ENCODE measurements at places on chromosomes 3 and 15. TPM values are rescaled to one million over a fixed set of nuclear protein-coding genes. Genes with fewer than 3 reads are reported as not detected.

Gene ATP1B3
- total RNA-seq, result 199 TPM

Gene EAF2
- 1.5 TPM for total RNA-seq

Gene ROPN1B
- not detected for total RNA-seq

Gene PFN2
- total RNA-seq, result 16.8 TPM

Gene WDR49
- 0.09 TPM for total RNA-seq

Gene SPSB4
- 0.05 TPM for total RNA-seq

Gene CELF6
- total RNA-seq, result 0.17 TPM

Gene GPR160
- total RNA-seq, result 11.2 TPM

Gene RTP1
- not detected for total RNA-seq

Gene CTSH
- 50.2 TPM for total RNA-seq

DNA sequence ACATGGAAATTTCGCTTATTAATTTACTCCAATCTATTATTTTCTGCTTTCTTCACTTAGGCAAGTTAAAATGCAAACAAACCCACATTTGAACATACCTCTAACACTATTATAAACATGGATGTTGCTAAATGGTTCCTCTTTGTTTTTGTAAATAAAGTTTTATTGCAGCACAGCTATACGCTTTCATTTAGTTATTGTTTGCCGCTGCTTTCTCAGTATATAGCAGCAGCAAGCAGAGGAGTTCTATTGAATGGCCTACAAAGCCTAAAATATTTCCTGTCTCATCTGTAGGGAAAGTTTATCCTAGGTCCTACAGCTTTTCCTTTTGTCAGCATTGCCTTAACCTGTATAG, 7.9 kb upstream of the CHD2 start:
- no peak for DNase-seq

- DNase-seq, result no peak
Observed at GRCh38 chr15:94970802-94971201, 739.4 kb downstream of the MCTP2 start.

GRCh38 chr3:84836961-84837360, 121.8 kb upstream of the CADM2 start:
- no peak for DNase-seq

- DNase-seq, result peak; percentile 7
Observed at GRCh38 chr3:4421121-4421520, 45.9 kb downstream of the SUMF1 start.

DNA sequence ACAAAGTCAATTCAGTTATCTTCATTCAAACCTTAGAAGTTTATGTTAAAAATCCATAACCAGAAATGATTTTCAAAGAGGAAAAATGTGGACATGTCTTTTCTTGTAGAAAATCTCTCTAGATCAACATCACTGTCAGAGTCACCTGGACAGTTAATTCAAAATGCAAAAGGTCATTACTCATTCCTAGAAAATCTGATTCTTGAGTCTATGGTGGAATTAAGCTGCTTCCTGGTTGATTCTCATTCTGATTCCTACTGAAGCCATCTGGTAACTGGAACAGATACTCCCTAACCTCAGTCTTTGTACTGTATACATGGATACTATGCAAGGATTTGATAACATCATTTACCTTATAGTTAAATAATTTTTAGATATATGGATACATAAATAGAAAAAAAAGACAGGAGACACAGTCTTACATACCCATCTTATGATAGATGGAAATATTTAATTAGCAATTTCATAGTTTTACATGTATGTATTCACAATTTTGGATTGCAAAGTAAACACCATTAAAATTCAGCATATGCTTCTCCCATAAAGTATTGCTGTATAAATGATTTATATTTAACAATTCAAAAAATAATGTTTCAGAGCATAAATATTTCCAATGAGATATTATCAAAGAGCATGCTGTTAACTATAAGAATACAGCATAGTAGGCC, 693.2 kb upstream of the CCDC54 start:
- no peak for DNase-seq

DNA sequence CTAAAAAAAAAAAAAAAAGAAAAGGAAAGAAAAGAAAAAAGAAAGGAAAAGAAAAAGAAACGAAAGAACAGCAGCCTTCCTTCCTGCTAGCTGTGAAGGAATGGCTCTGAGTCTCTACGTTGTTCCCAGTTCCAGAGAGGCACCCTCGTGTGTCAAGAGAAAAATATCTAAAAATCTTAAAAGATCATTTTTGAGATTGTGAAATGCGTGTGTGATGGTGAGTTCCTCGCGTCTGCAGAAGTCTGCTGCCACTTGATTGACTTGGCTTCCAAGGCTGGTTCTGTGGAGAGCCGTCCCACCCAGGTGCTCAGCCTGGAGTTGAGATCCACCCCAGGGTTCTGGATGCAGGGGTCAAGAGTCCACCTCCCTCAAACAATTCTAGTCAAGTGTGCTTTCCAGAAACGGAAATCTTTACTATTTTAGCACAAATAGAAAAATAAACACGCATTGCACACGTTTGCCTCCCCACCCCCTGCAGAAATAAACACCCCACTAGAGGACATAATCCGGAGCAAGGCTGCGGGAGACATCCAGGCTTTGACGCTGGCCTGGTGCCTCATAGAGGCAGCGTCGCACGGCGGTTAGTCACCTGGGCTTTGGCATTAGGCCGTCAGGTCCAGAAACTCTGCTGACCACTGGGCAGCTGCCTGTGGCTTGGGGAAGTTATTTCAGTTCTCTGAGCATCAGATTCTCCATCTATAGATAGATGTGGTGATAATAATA, 265.4 kb downstream of the FAM43A start:
- no peak for DNase-seq

GRCh38 chr3:197546307-197547085, 9.3 kb downstream of the BDH1 start:
- no peak for DNase-seq

GRCh38 chr3:52615166-52615565, 70.5 kb downstream of the PBRM1 start:
- no peak for DNase-seq

DNA sequence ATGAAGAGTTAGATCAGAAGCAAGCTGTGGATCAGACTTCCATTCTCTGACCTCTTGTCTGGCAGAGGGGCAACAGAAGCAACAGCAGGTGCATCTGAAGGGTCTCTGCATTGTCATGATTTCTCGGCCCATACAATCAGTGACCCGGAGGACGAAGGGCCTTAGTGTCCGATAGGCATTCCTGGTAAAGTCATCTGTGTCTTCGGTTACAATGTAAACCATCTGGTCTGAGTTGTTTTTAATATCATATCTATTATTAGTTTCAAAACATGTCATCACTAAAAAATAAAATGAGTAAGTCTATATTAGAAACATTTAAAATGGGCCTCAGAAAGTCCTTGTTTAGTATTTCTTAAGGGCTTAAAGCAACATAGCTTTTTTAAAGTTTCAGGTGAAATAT, 38.8 kb upstream of the PLOD2 start:
- DNase-seq, result no peak

- DNase-seq, result no peak
Observed at GRCh38 chr15:60350108-60350507, 47.7 kb downstream of the ANXA2 start.

DNA sequence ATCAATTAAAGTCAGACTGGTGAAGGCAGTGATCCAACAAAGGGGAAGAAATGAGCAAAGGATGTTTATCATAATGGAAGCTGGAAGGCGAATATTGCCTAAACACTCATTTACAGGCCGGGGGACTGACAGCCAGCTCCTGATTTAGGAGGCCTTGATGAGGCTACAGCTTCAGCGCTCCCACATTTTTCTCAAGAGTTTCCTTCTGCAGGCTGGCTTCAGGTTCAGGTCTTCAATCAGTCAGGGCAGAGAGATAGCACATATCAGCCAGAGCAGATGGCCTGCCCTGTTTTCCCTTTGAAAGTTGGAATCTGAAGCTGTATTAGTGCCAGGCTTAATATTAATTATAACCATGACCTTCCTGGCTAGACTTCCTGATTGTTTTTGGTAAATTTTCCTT, 218.9 kb downstream of the SV2B start:
- no peak for DNase-seq

DNA sequence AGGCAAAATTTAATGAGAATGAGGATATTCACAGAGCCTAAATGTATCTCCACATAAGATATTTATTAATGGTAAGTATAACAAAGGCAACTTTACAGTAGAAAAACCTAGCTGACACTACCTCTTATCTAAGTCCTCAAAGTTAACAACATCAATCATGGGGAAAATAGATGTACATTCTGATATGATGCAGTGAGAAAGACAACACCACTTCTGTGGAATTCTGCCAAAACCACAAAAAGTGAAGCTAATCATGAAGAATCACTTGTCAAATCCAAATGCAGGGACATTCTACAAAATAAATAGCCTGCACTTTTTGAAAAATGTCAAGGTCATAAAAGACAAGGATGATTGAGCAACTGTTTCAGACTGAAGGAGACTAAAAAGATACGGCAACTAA, 27.5 kb upstream of the EOMES start:
- DNase-seq, result no peak

DNA sequence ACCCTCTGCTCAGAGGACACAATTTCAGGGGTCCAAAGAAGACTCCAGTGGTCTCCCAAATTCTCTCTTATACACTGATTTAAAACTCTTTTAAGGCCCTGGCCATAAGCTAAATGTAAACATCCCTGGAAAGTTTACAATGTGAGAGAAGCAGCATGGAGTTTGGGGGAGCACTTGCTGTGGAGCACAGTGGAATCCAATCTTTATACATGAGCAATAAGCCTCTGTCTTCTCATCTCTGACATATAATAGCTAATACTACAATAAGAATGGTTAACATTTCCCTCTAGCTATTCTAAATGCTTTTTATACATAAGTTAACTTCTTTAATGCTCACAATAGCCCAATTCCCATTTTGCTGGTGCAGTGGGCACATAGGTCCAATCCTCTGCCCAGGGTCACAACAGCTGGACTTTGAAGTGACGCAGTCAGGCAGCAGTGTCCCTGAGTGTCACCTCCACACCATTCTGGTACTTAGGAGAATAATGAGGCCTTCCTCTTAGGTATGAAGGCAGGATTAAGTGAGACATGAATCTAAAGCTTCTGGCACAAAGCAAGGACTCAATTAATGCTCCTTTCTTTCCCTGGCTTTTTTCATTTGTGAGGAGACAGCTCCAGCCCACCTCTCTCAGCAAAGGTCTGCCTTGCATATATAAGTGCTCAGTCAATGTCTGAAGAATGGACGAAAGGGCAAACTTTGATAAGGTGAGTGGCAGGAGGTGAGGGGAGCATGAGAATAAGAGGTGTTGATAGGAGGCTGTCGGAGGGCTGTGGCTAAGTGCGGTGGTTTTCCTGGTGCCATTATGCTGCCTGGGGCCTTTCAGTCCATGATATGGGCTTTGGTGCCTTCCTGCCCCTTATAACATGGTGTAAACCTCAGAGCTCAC, 26.3 kb downstream of the CCNL1 start:
- DNase-seq, result no peak

GRCh38 chr3:4726549-4726948, 233.4 kb downstream of the ITPR1 start:
- no peak for DNase-seq

DNA sequence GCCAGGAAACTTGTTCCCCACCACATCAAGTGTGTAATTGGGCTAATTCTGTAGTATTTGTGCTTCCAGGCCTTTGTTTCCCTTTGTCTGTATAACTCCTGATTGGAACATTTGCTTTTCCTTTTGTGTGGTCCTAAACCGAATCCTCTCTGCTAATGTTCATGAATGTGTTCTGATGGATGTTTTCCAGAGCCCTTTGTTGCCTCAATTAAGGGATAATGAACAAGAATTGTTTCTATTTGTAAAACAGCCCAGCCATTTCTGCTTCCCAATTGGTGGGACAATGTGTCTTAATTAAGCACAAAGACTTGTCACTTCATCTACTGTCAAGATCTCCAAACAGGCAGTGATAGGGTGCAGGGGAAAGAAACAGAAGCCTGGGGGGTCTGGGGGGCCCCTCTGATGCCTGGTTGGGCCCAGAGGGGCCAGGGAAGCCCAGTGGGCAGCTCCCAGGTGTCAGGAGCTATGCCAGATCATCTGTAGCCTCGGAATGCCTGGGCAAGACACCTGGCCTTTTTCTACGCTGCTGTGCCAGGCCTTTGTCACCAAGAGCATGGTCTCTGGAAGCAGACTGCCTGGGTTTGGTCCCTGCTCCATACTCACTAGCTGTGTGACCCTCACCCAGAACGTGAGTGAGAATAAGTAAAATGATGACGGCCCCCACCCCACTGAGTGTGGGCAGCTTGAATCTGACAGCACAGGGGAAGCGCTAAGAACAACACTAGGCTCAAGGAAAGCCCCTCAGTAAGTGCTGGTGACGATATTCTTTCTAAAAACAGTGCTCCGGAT, 116.6 kb upstream of the PRR20G start:
- no peak for DNase-seq

DNA sequence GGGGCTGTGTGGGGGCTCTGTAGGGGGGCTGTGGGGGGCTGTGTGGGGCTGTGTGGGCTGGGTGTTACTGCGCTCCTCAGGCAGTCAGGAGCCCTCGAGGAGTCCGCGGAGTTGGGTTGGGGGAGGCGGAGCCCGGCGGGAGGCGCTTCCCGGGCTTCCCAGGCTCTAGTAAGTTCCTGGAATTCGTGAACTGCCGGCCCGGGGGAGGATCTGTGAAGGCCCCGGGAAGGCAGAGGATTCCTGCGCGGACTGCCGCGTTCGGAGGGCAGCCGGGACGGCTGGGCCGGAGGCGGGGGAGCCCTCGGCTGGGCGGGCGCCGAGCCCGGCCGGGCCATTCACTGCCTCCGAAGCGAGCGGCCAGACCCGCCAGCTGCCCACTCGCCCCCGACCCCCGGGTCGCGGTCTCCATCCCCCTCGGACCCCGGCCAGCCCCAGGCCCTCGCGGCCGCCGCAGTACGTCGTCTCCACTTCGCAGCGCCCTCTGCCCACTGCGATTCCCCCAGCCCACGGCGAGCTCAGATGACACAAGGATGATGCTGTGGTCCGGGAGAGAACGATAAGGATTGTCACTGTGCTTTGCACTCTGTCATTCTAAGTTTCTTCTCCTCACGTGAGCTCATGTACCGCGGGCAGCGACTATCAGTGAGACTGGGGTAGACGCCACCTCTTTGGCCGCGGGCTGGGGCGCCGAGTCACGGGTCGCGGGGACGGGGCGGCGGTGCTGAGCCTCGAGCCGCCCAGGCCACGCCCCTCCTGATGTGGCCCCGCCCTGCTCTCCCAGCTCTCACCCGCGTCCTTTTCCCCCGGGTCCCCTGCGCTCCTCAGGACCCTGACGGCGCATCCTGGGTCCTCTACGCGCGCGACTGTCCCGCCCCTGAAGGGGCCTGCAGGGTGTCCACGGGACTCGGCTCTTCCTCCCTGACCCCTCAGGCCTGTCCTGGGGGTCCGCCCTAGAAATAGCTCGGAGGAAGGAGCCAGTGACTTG, 65.3 kb downstream of the KLF13 start:
- peak; percentile 50 for DNase-seq

DNA sequence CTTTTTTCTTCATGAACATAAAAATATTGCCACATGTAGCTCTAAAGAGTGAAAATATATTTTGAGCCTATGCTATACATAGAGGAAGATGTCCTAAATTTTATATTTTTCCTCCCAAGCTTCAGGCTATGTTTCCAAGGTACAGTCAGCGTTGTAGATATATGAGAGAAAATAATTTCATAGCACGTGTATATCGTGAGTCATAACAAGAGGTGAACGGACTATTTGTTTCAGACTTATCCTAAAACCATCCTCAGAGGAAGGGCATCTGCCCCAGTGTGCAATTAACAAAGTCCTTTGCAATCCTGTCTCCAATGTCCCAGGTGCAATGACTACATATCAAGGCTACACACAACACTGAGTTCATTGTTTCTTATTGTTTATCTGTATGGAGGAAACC, 177.3 kb upstream of the ARRDC4 start:
- DNase-seq, result no peak

Data from dermis blood vessel endothelial cell (primary cell).